Stimulated activated CD8-positive, alpha-beta memory T cell treated with anti-CD3 and anti-CD28 coated beads, Interleukin-12 subunit alpha, Interleukin-12 subunit beta, amount 100 ng/mL, for 1 hour (primary cell): ENCODE measurements at places on chromosomes 2 and 18.

DNA sequence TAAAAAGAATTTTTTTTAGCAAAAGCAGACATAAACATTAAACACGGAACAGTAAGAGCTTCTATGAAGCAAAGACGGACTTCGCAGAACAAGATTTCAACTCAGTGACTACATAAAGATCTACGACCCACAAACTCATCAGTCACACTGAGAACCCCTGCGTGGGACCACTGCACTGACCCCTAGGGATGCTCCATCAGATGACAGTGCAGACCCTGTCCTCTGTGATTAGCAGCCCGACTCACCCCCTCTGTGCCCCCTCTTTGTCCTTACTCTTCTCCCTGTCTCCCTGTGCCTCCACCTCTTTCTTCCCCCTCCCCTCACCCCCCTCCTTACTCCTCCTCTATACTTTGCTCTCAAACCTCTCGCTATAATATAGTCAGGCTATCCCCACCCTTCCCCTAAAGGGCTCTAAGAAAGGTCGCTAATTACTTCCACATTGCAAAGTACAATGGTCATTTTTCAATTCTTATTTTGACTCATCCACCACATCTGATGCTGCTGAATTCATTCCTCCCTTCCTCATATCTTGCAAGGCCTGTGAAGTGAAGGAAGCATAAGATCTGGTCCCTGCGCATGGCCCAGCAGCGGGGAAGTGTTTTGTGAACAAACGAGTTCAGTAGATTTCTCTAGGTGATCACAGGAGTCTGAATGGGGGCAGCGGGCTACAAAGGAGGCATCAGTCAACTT, 89.3 kb downstream of the CABYR start:
- no peak for DNase-seq

GRCh38 chr2:102154946-102155702, 12.6 kb downstream of the IL1R1 start:
- DNase-seq = no peak

DNA sequence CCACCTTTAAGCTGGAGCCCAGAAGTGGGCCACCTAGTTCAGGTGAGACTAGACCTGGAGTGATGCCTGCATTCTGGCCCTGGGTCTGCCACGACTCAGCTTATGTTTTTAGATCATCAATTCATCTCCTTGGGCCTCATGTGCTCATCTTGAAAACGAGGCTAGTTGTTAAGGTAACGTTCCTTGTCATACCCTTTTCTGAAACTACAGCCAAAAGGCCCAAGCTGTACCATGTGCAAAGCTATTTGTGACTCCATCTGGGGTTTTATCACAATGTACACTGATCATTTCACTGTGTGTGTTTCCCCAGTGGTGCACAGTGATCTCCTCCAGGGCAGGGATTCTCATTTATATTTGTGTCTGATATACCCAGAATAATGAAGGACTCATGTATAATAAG, 138.4 kb upstream of the COPS8 start:
- DNase-seq = no peak

- DNase-seq = no peak
These were observed 43.4 kb upstream of the IGFBP2 start for GRCh38 chr2:216589791-216590190.

DNA sequence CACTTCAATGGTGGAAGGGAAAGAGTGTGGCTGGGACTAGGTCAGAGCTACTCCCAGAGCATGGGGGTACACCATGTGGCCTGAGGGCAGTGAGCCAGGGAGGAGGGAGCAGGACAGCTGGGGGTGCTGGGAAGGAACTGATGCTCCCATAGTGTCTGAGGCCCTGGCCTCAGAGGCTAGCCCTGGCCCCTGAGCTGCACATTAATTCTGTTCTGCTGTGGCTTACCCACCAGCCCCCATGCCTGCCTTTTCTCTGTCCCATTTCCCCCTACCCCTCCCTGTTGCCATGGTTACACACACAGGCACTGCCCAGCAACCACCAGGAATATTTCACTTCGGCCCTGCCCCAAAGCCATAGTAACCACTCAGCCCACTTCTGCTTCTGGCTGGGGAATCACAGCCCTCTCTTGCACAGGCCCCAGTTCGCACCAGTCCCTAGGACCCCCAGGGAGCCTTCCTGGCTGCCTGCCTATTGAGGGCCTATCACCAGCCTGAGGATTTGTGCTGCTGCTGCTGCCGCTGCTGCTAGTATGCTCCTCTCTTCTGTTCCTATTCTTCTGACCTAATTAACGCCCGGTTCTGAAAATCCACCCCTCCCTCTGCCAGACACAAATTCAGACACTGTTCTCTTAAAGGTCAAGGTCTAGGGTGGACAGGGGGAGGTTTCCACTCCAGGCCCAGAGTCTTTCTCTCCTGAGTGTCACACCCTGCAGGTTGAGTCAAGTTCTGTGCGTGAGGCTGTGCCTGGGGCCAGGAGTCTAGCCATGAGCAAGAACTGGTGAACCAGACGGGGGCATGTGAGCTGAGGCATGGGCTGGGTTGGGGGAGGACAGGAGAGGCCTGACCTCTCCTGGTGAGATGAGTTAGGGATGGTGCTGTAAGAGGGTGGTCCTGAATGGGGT, 87.1 kb upstream of the MCFD2 start:
- DNase-seq = no peak

DNA sequence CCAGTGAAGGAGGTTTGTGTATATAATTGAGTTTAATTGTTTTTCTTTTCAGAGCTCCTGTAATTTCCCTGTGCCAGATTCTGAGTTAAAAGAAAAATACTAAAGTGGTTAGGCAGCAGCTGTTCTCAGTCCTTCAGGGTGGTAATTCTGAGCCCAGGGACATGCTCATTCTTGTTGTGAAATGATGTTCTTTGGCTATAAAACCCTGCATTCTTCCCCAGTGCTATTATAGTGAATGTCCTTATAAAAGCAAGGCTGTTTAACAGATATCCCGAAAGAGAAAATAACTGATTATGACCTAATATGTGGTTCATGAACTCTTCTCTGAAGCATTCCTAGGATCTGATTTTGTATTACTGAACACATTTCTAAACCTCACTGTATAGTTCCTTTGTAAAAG, 34.0 kb downstream of the ADAM23 start:
- DNase-seq = no peak

GRCh38 chr18:1296237-1296636, 391.6 kb downstream of the ADCYAP1 start:
- DNase-seq = no peak

DNA sequence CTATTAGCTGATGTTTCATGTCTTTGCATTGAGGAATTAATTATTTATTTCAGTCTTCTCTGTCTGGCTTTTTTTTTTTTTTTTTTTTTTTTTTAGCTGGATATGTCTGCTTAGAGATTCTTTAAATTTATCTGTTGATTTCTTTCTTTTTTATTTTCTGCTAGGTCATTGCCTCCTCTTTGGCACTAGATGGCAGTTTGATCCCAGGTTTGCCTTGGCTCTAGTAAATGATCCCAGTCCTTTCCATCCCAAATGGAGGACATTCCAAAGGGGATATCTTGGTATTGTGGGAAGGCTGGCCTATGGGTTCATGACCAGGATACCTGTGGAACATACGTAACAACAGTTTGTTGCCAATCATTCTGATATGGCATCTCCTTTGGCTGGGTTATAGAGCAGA, 339.5 kb upstream of the GCFC2 start:
- DNase-seq = no peak

DNA sequence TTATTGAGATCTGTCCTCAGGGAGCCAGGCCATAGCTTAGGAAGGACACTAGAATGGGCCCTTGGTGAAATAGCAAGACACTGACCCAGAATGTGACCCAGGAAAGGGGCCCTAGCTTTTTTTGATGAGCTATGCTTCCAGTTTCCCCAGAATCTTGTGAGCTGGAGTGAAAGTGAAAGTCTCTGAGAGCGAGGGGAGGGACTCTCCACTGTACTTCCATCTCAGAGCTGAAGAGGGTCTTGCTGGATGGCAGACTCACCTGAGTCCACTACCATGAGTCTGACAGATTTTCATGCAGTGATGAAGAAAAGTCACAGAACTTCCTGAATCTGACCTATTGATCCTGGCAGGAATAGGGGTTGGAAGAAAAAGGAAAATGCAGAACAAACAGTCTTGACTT, 3.1 kb downstream of the ARHGAP25 start:
- DNase-seq = no peak

DNA sequence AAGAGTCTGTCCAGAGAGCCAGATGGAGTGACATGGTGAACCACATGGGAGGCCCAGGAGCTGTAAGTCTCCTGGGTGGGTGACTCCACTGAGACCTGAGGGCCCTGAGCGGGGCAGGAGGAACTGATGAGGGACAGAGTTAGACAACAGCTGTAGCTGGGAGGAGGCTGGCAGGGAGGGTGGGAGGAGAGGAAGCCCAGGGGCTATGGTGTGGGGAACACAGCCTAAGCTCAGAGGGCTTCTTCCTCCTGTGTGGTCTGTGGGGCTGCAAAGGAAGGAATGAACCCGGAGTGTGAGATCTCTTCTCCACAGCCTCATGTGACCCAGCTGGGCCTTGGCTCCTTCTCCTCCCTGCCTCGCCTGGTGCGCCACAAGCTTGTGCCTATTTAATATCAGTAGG, 395.6 kb upstream of the HS6ST1 start:
- no peak for DNase-seq

DNA sequence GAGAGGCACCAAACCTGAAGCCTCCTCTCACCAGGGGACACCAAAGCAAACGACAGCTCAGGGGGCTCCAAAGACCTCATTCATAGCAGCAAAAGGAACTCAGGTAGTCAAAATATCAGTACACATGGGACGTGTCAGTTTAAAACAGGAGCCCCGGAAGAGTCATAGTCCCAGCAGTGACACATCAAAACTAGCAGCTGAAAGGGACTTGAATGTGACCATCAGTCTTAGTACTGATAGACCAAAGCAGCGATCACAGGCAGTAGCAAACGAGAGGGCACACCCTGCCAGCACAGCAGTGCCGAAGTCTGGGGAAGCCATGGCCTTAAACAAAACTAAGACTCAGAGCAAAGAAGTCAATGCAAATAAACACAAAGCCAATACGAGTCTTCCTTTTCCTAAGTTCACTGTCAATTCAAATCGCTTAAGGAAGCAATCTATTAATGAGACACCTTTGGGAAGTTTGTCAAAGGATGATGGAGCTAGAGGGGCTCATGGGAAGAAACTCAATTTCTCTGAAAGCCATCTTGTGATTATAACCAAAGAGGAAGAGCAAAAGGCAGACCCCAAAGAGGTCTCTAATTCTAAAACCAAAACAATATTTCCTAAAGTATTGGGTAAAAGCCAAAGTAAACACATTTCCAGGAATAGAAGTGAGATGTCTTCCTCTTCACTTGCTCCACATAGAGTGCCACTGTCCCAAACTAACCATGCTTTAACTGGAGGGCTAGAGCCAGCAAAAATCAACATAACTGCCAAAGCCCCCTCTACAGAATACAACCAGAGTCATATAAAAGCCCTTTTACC, 1.2 kb downstream of the GALNT5 start:
- no peak for DNase-seq

DNA sequence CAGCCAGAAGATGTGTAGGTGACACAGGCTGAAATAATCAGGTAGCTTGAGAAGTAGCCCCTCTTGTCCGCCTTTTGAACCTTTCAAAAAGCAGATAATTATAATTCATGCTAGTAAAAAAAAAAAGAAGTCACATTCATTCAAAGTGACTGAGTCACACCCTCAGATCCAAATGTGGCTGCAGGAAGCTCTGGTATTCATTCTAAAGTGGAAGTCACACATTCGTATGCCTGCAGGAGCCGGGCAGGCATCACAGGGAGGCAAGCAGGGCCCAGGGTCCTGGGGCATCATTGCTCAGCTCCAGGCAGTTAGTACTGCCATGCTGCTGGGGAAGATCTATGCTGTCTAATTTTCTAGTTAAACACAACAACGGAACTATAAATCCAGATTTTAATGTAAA, 21.7 kb upstream of the RAB11FIP5 start:
- DNase-seq = no peak

- DNase-seq = no peak
These were observed 202.4 kb upstream of the AGAP1 start for GRCh38 chr2:235291461-235291860.

GRCh38 chr2:113784823-113785744, 28.6 kb upstream of the SLC35F5 start:
- no peak for DNase-seq

DNA sequence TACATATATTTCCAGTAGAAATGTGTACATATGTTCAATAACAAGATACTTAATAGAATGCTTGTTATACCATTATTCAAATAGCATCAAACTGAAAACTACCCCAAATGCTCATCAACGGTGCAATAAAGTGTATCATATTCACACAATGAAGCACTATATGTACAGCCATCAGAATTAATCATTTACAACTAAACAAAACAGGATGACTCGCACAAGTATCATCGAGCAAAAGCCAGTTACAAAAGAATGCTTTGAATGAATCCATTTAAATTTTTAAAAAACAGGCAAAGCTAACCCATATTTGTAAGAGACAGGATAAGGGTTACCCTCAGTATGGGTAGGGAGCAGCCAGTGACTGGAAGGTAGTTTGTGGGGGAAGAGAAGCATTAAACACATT, 132.8 kb upstream of the PDE1A start:
- DNase-seq = no peak

DNA sequence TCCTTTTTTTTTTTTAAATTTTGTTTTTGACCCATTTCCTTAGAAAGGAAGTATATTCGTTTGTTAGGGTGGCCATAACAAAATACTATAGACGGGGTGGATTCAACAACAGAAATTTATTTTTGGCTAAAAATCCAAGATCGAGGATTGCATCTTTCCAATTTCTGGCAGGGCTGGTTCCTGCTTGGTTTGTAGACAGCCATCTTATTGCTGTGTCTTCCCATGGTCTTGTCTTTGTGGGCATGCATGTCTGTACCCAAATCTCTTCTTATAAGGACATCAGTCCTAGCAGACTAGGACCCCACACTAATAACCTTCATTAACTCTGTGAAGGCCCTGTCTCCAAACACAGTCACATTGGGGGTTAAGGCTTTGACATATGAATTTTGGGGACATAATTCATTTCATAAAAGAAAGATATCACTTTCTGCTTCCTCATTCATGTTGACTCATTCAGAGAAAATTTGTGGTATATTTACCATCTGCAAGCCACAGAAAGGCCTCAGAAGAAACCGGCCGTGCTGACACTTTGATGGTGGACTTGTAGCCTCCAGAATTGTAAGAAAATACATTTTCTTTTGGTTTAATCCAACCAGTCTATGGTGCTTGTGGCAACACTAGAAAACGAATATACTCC, 262.1 kb downstream of the LPIN1 start:
- no peak for DNase-seq

- no peak for DNase-seq
These were observed 3.6 kb upstream of the TSPYL6 start for GRCh38 chr2:54259413-54260240.

DNA sequence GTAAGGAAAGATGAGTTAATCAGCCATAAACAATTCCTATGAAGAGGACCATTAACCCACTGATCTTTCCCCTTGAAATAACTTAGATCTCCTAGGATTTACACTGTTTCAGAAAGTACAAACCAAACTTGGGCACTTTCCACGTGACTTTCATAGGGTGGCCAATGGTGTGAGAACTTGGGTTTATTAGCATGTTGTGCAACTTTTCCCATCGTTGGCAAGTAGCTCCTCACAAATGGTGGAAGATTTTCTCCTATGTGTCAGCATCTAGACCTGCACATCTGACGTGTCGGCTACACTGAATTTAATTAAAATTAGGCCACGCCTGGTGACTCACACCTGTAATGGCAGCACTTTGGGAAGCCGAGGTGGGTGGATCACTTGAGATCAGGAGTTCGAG, 116.3 kb downstream of the GALNT1 start:
- no peak for DNase-seq

GRCh38 chr2:144378551-144378950, 141.4 kb downstream of the ZEB2 start:
- no peak for DNase-seq

GRCh38 chr2:122194546-122194945, 439.1 kb downstream of the TSN start:
- DNase-seq = no peak
